ENCODE measurements at places on chromosomes 1 and 21.

DNA sequence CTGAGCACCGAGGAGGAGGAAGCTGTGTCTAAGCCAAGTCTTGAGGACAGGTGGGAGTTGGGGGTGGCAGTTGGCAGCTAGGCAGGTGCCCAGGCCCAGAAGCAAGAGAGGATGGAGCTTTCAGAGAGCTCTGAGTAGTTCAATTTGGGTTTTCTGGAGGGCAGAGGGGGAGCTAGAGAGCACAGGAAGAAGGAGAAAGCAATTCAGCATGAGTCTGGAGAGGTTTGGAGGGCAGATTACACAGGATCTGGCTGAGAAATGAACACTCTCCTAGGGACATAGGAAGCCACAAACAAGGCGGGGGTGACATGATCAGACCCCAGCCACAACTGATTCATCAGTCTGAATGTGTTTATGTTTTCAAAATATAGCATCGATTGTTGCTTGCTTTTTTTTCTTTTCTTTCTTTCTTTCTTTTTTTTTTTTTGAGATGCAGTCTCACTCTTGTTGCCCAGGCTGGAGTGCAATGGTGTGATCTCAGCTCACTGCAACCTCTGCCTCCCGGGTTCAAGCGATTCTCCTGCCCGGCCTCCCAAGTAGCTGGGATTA is 23.8 kb downstream of the PTPRF start:
- no peak for DNase-seq

GRCh38 chr1:154962156-154962749 is 671 bp upstream of the PYGO2 start:
- no peak for DNase-seq

DNA sequence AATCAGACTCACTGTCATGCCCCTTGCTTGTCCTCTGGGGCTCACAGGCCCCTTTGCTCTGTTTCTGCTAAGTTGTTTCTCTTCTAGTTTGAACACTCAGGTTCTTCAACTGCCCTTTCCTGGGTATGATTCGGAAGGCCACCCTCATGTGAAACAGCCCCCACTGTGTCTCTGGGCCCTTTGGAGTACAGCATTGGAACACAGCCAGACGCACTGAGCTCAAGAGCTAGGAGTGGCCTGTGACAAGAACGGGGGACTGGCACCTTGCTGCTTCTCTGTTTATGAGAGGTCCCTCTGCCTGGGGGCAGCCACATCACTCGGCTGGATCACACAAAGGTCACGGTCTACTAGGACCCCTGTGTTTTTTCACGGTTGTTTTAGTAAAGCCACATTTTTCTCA is 114.4 kb upstream of the ZC3H12A start:
- no peak for DNase-seq

GRCh38 chr1:76864383-76864782 is 2.9 kb upstream of the ST6GALNAC5 start:
- DNase-seq = no peak

DNA sequence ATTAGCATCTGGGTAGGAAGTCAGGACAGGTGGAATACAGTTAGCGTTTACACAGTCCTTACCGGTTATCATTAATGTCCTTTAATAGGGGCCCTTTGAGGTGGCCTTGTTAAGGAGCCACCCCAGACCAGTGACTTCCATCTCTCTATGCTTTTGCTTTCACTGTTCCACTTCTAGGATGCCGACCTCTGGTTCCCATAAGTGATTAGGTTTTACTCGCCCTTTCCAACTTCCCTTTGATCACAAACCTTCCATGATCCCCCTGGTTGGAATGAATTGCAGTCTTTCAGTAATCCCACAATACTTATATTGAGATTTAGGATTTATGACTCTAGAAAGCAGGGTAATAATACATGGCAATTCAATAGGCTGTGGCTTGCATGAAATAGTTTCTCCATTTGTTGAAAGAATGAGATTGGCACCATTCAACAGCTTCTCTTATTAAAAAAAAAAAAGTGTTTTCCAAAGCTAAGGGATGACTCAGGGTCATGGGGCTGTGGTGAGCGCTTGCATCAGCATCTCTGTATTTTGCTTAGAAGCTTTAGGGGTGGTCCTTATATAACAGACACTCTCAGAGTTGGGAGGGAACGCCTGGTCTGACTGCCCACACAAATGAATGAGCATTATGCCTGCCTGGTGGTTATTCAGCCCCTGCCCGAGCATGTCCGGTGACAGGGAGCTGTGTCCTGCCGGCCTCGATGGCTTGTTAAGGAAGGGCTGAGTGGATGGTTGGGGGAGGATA is 110.5 kb downstream of the CNIH3 start:
- DNase-seq = peak; percentile 90

- DNase-seq = no peak
Measured at GRCh38 chr1:215888159-215888558, 321.1 kb downstream of the KCTD3 start.

GRCh38 chr1:210233495-210234328 is 1.1 kb downstream of the SERTAD4 start:
- DNase-seq = no peak

DNA sequence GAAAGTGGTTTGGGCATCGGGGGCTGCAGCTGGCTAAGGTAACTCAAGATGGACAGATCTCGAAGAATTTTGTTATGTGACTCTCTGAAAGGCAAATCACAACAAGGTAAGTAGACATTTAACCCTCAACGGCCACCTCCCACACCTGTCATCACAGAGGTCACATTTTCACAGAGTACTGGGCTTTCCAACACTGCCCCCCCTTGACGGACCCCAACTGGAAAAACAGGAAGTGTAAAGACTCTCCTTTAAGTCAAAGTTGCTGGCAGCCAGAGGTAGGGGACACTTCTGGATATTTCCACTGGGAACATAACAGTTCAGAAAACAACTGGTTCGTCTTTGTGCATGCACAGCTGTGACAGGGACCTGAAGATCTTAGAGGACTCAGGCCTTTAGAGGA is 22.3 kb downstream of the NOL9 start:
- no peak for DNase-seq

DNA sequence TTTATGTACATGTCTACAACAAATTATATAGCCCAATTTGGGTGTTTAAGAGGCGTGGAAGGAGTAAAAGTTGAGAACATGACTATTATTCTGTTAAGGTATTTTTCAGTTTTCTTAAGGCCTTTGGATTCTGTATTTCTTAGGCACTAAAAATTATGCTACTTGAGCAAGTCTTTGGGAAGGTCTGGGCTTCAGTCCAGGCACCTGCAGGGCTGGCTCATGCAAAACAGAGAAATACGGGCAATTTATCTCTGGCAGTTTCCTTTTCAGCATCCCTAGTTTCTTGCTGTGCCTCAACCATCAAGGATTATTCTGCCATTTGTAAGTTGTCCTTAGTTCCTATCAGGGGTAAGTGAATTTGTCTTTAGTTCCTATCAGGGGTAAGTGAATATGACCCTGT is 358.8 kb upstream of the B3GALT2 start:
- DNase-seq = no peak

GRCh38 chr1:51535006-51535592 is 16.0 kb upstream of the EPS15 start:
- DNase-seq = no peak

- DNase-seq = no peak
Measured at GRCh38 chr1:6635910-6636760, 11.5 kb downstream of the THAP3 start.

DNA sequence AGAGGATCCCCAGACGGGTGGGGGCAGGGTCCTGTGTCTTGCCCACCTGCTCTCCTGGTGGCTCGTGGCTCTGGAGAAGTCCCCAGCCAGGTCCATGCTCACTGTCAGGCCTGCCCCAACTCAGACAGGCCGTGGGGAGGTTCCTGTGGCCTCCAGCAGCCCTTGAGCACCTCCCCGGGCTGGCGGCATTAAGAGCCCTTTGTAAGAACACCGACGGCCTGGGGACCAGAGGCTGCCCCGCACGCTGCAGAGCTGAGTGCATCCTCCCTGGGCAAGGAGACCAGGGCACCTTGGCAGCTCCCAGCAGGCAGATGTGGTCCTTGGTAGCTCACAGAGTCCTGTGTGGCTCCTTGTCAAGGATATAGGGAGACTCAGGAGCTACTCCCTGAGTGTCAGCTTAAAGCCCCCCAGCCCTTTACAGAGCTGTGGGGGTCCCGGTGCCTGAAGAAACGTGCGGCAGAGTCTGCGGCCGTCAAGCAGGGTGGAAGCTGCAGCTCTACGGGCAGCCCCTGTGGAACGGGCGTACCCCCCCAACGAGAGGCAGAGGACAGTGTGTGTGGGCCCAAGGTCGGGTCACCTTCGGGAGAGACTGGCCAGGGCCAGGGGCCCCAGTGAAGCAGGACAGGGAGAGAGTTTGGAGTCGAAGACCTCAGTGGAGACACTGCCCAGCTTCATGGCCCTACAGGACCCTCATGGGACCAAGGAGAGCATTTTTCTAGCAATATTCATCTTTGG is 118.6 kb downstream of the PRDM16 start:
- no peak for DNase-seq

DNA sequence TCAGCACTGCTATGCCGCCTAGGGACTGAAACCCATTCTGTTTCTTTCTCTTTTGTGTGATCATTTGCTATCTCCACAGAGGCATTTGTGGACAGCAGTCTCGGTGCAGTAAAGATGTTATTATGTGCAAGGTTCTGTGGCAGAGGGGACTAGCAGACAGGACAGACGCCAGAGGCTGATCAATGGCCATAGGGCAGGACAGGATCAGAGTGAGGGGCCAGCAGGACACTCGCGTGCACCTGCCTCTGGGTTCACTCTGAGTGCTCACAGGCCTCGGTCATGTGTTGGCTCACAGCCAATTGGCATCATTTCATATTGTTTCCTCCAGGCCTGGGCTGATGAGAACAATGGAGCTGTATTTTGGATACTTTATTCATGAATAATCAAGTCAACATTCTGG is 212.6 kb downstream of the TGFB2 start:
- DNase-seq = no peak

GRCh38 chr1:25994402-25995150 is 3.3 kb downstream of the PAFAH2 start:
- no peak for DNase-seq

- no peak for DNase-seq
Measured at GRCh38 chr1:7400566-7400965, 370.5 kb upstream of the VAMP3 start.

DNA sequence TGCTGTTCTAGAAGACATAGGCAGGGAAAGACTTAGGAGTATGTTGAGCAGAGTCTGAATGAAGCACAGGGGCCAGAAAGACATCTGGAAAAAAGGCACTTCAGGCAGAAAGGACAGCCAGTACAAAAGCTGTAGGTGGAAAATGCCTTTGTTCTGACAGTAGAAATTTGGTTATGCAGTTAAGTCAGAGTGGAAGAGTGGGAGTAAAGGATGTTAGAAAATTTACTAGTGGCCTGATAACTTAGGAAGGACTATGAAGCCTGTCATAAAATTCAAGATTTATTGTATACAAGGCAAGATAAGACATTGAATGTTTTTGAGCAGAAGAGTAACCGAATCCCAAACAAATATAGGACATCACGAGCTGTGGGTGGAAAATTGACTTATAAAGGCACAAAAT is 987.9 kb downstream of the PLA2G4A start:
- DNase-seq = no peak

GRCh38 chr1:52323731-52324130 is 42.3 kb downstream of the CC2D1B start:
- no peak for DNase-seq

DNA sequence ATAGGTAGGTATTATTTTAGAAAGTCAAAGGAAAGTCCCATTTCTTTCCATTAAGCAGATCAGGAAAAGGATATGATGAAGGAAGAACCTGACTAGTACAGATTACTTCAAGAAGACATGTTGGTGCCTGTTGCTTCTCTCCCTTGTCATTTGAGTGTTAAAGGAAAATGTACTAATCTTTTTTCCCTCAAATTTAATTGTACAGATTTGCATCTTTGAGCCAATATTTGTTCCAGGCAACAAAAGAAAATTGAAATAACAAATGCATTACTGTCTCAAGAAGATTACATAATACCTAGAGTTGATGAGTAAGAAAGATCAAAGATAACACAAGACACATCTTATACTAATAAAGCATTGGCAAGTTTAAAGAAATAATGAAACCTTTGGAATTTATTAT is 566.9 kb upstream of the ZP4 start:
- no peak for DNase-seq

- DNase-seq = no peak
Measured at GRCh38 chr1:61171974-61172373, 89.6 kb downstream of the NFIA start.

DNA sequence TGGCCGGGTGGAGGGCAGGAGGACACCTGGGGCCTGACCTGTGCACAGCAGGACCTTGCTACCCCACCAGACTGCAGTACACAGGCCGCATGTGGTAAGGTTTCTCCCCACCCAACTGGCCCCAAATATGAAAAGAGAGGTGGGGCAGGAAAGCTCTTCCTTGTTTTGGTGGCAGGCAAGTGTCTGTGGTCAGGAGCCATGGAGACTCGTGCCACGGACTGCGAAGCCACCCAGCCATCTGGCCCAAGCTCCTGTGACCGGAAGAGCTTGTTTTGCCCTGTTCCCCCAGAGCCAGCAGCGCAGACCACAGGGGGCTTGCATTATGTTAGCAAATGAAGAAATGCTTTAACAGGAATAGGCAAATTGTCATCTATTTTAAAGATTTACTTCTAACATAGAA is 54.9 kb downstream of the OLIG1 start:
- no peak for DNase-seq

DNA sequence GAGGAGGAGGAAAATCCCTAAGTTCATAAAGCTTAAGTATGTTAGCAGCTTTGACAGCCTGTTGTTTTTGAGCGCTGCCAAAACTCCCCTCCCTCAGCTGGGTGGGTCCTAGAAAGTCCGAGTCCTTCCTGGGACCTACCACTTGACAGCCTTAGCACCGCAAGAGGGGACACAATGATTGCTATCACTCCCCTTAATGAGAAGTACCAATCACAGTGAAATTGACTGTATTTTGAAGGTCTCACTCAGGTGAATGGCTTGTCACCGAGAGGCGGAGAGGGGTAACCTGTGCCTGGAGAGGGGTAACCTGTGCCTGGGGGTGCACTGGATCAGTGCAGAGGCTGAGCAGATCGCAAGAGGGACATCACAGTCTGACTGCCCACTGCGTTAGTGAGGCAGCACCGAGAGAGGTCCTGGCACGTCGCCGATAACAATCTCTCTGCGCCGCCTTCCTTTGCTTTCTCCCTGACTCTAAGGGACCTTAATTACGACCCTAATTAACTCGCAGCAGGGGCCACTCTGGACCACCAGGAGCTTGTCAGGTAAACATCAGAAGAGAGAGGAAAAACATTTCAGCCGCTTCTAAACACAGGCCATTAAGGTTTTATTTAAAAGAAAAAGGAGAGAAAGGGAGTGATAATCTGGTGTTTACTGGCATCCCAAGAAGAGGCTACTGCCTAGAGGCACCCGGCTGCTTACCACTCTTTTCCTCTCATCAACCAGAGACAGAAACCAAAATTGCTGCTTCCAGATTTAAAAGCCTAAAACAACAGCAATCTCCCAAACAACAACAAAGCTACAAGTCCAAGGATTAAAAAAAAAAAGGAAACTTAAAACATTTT is 25.7 kb upstream of the KCNK1 start:
- no peak for DNase-seq
